ENCODE measurements at places on chromosomes 3 and 15.

DNA sequence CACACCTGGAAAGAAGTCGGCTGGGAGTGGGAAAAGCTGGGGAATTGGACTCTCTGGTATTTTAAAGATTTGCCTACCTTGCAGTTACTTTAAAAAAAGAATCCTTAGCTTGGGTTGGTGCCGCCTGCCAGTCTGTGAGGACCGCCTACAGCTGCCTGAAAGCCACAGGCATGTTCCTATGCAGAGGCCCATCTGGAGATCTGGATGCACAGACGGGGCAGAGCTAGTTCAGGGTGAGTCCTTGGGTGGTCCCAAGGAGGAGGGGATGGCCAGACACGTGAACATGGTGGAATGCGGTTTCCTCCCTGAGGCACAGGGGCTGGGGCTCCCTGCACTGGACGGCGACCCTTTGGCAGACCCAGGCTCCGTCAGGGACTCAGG lies 113.2 kb upstream of the IQSEC1 start:
- no peak for DNase-seq

GRCh38 chr3:140699516-140700231 lies 21.8 kb downstream of the TRIM42 start:
- no peak for DNase-seq

GRCh38 chr3:177294221-177294620 lies 96.9 kb upstream of the TBL1XR1 start:
- DNase-seq, result no peak

- DNase-seq, result no peak
These were observed 470.2 kb upstream of the PROK2 start for GRCh38 chr3:72255191-72255590.

- no peak for DNase-seq
These were observed 47.2 kb upstream of the RASA2 start for GRCh38 chr3:141439589-141439988.

GRCh38 chr3:190016966-190017365 lies 103.7 kb downstream of the P3H2 start:
- DNase-seq, result no peak

DNA sequence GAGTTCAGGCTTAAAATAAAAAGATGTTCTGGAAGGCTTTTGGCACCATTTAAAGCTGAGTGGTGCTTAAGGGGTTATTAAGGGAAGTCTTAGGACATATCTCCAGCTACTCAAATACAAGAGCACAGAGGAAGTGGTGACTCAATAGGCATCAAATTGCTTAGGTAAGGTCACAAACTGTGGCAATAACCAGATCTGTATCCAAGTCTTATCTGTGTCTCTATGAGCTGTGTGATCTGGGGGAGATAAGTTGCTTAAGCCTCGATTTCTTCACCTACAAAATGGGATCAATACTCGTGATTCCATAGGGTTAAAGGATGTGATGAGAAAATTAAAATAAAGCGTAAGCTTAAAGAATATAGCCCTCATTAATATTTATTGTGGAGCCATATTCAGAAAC lies 7.6 kb downstream of the HDC start:
- no peak for DNase-seq

GRCh38 chr3:30895329-30895728 lies 868 bp upstream of the GADL1 start:
- DNase-seq, result no peak

GRCh38 chr3:18122264-18122663 lies 302.9 kb downstream of the SATB1 start:
- DNase-seq, result no peak

DNA sequence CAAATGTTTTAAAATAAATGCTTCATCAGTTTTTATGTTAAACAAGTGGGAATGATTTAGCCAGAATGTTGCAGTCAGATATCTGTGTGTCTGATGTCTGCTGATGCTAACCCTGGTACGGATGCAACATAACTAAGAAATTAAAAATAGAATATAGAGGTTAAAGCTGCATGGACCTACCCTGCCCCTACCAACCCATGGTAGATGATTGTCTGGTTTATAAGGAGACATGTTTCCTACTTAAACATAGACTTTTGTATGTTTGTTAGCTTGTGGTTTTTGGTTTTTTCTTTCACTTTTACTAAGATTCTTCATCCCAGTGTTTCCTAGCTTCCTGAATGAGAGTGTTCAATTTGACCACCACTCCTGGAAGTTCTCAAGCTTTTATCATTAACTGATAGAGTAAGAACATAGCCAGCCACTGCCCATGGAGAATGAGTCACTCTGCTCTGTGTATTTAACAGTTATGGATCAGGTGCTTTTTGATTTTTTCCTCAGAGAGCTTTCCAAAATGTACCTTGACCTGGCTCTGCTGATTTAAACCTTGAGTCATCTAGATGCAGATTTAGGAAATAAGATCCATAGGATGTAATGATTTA lies 70.7 kb upstream of the VEPH1 start:
- no peak for DNase-seq

DNA sequence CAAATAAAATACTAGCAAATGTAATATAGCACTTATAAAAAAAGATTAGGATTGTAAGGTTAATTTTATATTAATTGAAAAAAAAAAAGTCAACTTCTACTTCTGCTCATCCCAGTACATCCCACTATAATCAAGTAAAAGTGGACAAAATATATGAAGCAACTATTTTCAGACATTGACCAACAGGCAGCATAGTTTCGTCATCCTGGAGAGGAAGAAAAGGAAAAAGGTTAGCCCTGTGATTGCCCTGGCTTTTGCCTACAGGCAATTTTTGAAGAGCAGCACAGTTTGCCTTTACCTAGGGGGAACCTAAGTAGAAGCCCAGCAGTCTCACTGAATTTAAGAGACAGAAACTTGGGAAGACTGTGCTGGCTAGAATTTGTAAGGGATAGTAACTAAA lies 52.2 kb upstream of the ACTC1 start:
- no peak for DNase-seq

- DNase-seq, result no peak
These were observed 17.7 kb upstream of the SNX22 start for GRCh38 chr15:64133623-64134344.

GRCh38 chr3:121793078-121793477 lies 41.8 kb downstream of the IQCB1 start:
- no peak for DNase-seq

- DNase-seq, result no peak
These were observed 16.9 kb upstream of the MEX3B start for GRCh38 chr15:82062479-82063454.

DNA sequence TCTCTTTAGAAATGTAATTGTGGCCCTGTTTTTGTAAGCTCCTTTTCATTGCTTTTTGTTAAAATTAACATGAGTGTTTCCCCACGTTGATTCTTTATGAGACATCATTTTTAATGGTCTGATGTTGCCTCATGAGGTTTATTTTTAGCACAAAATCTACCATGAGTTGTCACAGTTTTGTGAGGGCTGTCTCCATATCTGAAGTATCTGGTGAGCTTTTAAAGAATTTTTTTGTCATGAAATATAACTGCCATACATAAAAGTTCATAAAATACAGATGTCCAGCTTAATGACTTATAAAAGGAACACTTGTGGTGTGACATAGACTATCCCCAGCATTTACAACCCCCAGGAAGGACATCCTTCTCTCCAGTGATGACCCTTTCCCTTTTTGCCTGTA lies 34.3 kb upstream of the CEMIP start:
- DNase-seq, result no peak

DNA sequence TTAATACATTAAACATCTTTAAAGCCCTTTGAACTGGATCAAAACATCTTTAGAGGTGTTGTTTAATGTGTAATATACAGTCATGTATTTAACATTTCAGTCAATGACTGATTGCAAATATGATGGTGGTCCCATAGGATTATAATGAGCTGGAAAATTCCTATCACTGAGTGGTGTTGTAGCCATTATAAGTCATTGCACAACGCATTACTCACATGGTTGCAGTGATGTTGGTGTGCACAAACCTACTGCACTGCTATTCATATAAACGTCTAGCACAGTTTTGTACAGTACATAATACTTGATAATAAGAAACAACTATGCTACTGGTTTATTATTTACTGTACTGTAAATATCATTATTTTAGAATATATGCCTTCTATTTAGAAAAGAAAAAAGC lies 75.6 kb downstream of the DTWD1 start:
- DNase-seq, result no peak
